CD4-positive, alpha-beta T cell treated with Interleukin-2 at 100 ng/mL for 4 hours (primary cell): ENCODE measurements at places on chromosomes 3 and 15.

GRCh38 chr3:129608087-129608935 lies 1.8 kb upstream of the PLXND1 start:
- DNase-seq, result no peak

GRCh38 chr15:42461261-42461660 lies 29.7 kb downstream of the ZNF106 start:
- no peak for DNase-seq

GRCh38 chr3:72177075-72178050 lies 392.4 kb upstream of the PROK2 start:
- no peak for DNase-seq

DNA sequence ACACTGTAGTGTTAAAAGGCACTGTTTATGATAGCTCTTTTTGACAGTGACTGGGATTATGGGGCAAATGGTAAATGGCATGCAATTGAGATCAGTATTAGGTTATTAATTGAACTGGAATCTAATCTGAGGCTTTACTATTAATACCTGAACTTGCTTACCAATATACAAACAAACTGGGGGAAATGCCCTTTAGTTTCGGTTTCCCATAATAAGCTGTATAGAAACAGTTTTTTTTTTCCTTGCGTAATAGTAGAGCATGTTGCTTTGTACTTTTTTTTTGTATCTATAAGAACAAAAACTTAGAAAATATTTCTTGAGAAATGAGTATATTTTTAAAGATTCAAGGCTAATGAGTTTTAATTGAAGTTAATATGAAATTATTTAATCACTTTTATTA lies 95.0 kb downstream of the FNDC3B start:
- peak; percentile 38 for DNase-seq

DNA sequence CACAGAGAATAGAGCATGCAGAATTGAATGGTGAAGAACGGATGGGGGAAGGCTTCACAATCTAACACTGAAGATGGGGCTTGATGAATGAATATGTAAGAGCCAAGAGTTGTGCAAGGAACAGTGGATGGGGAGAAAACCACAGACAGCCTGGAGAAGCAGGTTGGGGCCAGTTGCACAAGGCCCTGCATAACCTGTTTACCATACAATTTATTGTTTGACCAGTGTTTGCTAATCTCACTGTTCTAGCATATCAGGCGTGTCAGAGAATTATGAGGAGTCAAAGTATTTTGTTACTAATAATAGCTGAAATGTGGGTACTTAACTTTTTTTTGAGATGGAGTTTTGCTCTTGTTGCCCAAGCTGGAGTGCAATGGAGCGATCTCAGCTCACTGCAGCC lies 36.4 kb downstream of the LINS1 start:
- no peak for DNase-seq

- no peak for DNase-seq
These were observed 151.8 kb upstream of the TSC22D2 start for GRCh38 chr3:150256318-150256717.

DNA sequence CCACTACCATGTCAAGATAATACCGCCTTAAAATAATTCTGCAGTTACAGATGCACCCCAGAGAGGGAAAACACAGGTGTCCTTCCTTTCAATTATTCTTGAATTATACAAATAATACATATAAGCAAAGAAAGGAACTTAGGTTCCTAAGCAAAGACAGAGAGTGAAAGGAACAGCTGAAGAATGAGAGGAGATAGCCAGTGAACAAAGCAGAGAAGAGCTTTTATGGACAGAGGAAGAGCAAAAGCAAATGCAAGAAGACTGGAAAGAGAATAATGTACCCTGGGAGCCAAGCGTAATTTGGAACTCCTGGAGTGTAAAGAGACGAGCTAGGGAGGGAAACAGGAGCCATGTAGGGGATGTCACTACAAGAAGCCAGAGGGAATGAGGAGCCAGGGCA lies 21.7 kb downstream of the GPR176 start:
- DNase-seq, result no peak

- no peak for DNase-seq
These were observed 25.5 kb downstream of the CHP1 start for GRCh38 chr15:41256577-41257038.

DNA sequence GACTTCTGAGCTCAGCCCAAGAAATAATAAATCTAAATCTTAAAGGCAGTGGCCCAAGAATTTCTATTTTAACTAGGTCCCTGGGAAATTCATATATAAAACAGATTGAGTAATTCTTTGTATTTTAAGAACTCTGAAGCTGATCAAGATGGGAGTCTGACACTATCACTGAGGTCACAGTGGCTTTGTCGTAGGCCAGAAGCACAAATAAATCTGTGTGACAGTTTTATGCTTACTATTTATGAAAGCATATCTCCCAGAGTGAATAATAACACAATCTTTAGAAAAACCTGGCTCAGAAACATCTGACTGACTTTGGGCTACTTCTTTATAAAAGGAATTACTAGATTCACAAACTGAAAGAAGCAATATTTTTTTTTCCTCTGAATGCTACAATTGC lies 51.9 kb downstream of the SLITRK3 start:
- no peak for DNase-seq

DNA sequence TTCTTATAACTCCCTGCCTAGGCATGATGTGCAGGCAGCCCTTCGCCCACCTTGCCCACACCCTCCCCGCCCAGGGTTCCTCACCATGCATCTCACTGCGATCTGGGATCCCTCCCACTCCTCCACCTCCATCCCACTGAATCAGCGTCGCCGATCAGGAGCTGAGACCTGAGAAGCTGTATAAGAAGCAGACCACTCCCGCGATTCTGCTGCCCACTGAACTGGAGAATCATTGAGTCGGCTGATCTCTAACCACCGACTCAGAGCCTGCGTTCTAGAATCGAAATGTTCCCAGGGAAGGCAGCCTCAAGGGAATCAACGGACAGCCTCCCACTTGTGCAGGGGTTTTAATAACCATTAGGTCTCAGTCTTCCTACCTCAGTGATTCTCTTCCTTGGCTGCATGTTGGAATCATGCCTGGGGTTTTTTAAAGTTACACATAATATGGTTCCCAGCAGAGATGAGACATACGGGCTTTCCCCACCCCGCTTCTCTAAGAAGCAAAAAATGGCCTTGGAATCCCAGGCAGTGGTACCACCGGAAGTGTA lies 60.2 kb downstream of the TMEM44 start:
- DNase-seq, result no peak

GRCh38 chr15:39785841-39786240 lies 3.2 kb upstream of the FSIP1 start:
- no peak for DNase-seq

- DNase-seq, result no peak
These were observed 3.3 kb downstream of the LIPH start for GRCh38 chr3:185549122-185549521.

DNA sequence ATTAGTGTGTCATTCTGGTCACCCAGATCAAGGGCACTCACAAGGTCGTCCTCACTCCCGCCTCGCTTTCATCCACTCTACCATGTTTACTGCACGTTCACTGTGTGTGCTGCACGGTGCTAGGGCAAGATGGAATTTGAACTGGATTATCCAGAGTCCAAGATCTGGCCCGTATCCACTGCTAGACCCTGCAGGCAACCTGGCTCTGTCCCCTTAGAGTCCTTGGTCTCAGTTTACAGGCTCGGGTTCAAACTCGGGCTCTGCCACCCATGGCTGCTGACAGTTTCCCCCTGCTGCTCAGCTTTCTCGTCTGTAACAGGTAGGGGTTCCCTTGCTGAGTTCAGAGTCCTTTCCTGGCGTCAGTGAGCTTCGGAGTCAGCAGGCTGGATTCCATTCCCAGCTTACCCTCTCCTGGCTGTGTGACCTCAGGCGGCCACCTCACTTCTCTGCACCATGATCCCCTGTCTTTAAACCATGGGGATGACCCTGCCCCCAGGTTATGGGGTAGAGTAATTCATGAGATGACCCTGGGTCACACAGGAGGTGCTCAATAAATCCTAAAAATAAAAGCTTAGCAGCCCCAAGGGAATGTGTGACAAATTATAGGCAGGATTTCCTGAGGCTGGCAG lies 79.6 kb upstream of the SLC6A6 start:
- no peak for DNase-seq

DNA sequence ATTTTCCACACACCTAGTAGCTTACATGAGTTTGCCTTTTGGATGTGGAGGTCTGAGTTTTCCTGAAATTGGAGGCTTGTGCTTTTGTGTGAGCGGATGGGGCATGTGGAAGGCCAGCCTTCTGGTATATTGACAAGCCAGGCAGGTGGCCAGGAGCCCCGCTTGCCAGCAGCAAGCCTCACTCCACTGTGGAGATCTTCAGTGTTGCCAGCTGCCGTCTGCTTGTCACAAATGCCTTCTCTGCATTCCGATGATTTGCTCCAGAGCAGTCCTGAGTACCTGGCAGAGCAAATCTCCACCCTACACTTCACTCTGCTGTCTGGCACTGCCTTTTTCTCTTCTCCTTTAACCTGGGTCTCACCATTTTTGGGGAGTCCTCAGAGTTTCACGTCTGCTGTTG lies 29.1 kb upstream of the CHST2 start:
- no peak for DNase-seq

DNA sequence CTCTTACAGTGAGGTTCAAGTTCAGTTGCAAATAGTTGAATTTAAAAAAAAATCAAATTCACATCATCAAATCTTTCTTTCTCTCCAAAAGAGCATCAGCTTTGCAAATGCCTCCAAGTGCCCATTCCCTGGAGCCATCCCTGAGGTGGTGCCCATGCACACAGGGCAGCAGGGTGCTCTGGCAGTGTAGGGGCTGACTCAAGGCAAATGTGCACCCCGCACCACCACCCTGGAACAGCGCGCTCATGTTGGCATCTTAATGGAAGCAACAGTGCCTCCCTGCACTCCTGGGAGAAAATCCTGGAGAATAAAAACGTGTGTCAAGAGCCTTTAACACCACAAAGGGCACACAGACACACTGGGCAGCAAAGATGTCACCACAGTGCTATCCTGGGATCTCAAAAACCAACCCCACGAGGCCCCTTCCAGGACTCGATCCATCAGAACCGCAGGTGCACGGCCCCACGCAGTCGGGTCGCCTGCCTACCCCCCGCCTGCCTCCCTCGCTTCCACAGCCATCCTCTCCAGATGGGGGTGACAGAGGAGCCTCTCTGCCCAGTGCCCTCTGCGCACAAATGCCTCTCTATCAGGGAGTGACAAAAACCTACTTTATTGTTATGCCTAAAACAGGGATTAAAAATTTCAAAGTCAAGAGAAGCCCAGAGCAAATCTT lies 50.8 kb downstream of the NIPA2 start:
- no peak for DNase-seq

GRCh38 chr3:59563072-59563605 lies 513.3 kb upstream of the CFAP20DC start:
- DNase-seq, result no peak

GRCh38 chr3:59161048-59161447 lies 111.2 kb upstream of the CFAP20DC start:
- DNase-seq, result no peak

- DNase-seq, result no peak
These were observed 103.3 kb upstream of the SLC2A2 start for GRCh38 chr3:171129827-171130226.

DNA sequence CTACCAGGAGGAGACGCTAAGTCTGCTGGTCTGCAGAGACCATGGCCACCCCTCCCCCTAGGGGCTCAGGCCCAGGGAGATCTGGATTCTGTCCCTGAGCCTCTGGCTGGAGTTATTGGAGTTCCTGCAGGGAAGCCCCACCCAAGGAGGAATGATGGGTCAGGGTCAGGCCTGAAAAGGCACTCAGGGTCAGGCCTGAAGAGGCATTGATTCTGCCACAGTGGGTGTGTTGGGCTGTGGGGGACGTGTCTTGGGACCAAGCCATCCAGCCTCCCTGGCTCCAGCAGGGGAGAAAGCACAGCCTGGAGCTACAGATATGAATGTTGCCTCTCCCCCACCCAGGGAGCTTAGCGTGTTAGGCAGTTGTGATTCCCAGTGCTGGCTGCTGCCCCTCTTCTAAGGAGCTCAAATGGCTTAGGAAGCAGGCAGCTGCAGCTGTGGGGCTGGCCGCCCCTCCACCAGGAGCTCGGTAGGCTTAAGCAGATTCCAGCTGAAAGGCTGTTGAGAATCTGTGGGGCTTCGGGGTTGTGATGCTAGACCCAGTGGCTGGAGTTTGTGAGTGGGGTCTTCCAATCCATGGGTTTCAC lies 176.7 kb downstream of the CHL1 start:
- no peak for DNase-seq

DNA sequence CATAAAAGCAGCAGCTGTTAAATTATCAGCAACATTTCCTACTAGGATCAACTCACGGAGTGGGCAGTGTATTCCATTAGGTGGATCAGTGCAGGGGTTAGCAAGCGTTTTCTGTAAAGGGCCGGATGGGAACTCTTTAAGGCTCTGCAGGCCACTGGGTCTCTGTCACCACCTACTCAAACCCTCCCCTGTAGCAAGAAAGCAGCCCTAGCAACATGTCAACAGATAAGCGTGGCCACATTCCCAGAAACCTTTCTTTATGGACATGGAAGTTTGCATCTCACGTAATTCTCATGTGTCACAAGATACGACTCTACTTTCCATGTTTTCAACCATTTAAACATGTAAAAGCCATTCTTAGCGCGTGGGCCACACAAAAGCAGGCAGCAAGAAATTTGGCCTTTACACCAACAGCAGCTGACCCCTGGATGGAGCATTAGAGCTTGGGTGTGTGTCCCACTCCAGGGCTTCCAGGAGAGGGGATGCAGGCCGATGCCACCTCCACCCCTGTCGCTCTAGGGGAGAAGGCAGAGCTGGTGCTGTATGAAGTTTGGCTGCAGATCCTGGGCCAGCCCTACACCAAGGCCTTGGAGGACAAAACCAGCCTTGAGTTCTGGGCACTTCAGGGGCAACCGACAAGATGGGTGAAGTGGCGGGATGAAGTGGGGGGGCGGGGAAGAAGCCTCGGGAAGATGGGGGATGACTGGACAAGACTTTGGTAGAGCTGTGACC lies 48.2 kb upstream of the CSPG4 start:
- no peak for DNase-seq

GRCh38 chr3:179942553-179943075 lies 94.1 kb downstream of the PEX5L start:
- DNase-seq, result no peak

DNA sequence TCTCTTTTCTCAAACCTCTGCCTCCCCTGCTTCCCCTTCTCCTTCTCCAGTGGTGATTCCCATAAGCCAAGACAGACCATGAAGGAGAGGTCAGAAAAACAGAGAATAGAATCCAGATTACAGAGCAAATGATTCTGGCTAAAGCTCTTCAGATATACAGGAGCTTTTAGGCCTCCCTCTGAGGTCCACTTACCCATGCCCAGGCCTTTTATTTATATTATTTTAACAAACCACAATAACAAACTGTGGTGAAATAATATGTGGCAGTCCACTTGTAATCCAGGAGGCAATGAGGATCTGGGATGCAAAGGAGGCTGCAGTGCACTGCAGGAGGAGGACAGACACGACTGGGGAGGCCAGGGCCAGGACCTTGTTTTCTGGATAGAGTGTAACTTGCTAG lies 104.1 kb downstream of the STAC start:
- no peak for DNase-seq

GRCh38 chr15:99305761-99306505 lies 54.7 kb downstream of the LRRC28 start:
- DNase-seq, result no peak

GRCh38 chr3:186682812-186683211 lies 17.0 kb downstream of the HRG start:
- DNase-seq, result no peak
